ENCODE measurements at places on chromosomes 6 and 20. TPM values are rescaled to one million over a fixed set of nuclear protein-coding genes. Genes with fewer than 3 reads are reported as not detected.
A peak's percentile ranks its signal among the peaks of the same experiment; 100 is the strongest.

LST1 gene
- total RNA-seq, result not detected

LCA5 gene
- 9.2 TPM for total RNA-seq

MPIG6B gene
- 0.33 TPM for total RNA-seq

SGK2 gene
- 9.9 TPM for total RNA-seq

PLCB1 gene
- 35.4 TPM for total RNA-seq

GRCh38 chr6:88920774-88921733 is 42.4 kb downstream of the RNGTT start:
- peaks cover 14% of the 10 kb centered on the region for H3K36me3 ChIP-seq
- no peak for DNase-seq
- H3K4me1 ChIP-seq, result peaks cover 6% of the 10 kb centered on the region
- H3K4me3 ChIP-seq, result no peak overlapping the region

- peaks cover 50% of the 10 kb centered on the region for H3K27me3 ChIP-seq
- H3K4me1 ChIP-seq, result no peaks in the 10 kb centered on the region
- DNase-seq, result no peak
- no peak overlapping the region for H3K4me3 ChIP-seq
- no peak overlapping the region for H3K27ac ChIP-seq
These were observed 40.4 kb upstream of the BPIFA2 start for GRCh38 chr20:33127422-33128097.

- no peaks in the 10 kb centered on the region for H3K4me1 ChIP-seq
- H3K4me3 ChIP-seq, result no peak overlapping the region
- no peak for DNase-seq
- no peaks in the 10 kb centered on the region for H3K27me3 ChIP-seq
- H3K27ac ChIP-seq, result no peak overlapping the region
These were observed 9.6 kb upstream of the SPDEF start for GRCh38 chr6:34565722-34566137.

DNA sequence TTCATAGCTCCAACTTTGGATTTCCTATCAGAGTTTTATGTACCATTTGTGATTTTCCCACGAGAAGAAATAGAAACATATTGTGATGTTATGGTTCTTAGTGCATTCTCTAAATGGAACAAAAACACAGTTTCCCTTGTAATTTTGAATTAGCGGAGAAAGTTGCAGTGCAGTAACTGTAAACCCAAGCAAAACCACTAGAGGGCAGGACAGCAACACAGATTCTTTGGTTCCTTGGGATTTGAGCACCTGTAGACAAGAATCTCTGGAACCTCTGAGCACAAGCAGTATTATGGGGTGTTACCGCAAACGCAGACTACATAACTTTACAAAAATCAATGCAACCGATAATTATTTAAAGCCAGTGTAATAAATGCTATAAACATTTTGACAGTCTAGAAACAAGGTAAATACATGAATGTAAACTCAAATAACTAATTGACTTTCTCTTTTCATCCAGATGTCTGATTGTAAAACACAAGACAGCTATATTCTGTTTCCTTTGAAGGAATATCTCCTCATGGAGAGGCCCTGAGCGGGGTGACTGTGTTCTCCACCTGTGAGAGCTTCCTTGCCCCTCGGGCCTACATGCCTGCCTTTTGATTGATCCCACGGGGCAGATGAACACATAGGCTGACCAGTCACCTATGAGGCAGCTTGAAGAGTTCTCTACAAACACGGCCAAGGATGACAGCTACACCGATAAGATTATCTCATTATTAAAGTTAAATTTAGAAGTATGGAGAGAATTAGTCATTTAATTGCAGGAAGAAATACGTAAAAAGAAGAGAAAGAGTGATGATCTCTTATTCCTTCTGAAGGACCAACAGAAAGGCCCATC is 67.5 kb upstream of the COL21A1 start:
- no peak overlapping the region for H3K27ac ChIP-seq
- H3K27me3 ChIP-seq, result peaks cover 21% of the 10 kb centered on the region
- H3K36me3 ChIP-seq, result no peaks in the 10 kb centered on the region
- no peak for DNase-seq
- no peaks in the 10 kb centered on the region for H3K4me1 ChIP-seq
- no peak overlapping the region for H3K4me3 ChIP-seq

GRCh38 chr6:37988127-37988526 is 168.6 kb downstream of the ZFAND3 start:
- peak overlapping the region; percentile 24 for H3K27ac ChIP-seq
- DNase-seq, result no peak
- peaks cover 39% of the 10 kb centered on the region for H3K4me1 ChIP-seq
- H3K4me3 ChIP-seq, result no peak overlapping the region
- no peaks in the 10 kb centered on the region for H3K36me3 ChIP-seq
- no peaks in the 10 kb centered on the region for H3K27me3 ChIP-seq

- H3K27ac ChIP-seq, result no peak overlapping the region
- H3K27me3 ChIP-seq, result peaks cover 20% of the 10 kb centered on the region
- no peak overlapping the region for H3K4me3 ChIP-seq
- peaks cover 5% of the 10 kb centered on the region for H3K4me1 ChIP-seq
These were observed 24.2 kb downstream of the PRDM1 start for GRCh38 chr6:106110164-106110826.

GRCh38 chr6:166687879-166688205 is 60.8 kb upstream of the RPS6KA2 start:
- peaks cover 14% of the 10 kb centered on the region for H3K4me1 ChIP-seq
- no peaks in the 10 kb centered on the region for H3K36me3 ChIP-seq
- H3K27ac ChIP-seq, result no peak overlapping the region
- peaks cover 17% of the 10 kb centered on the region for H3K27me3 ChIP-seq

DNA sequence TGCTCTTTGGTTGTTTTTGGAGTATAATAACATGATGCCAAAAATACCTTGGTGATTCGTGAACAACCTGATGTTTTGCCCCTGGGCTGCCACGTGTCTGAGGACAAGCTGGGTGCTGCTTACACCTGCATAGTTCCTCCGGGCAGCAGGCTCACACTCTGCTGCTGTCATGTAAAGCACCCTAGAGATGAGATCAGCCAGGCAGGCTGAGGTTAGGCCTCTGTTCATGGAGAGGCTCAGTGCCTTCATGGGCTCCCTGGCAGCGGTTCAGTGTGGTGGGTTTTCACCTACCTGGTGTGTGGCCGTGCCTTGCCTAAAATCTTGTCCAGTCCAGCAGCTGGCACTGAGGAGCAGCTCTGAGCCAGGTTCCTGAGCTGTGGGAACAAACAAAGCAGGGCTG is 60.1 kb upstream of the TAGAP start:
- H3K36me3 ChIP-seq, result no peaks in the 10 kb centered on the region
- no peak for DNase-seq
- no peaks in the 10 kb centered on the region for H3K27me3 ChIP-seq
- H3K4me1 ChIP-seq, result peaks cover 12% of the 10 kb centered on the region

- H3K4me1 ChIP-seq, result peaks cover 48% of the 10 kb centered on the region
- no peaks in the 10 kb centered on the region for H3K36me3 ChIP-seq
- no peak within 1 kb of the TSS for H3K4me3 ChIP-seq
- no peaks in the 10 kb centered on the region for H3K27me3 ChIP-seq
These were observed at the start of gene SYTL3 for GRCh38 chr6:158649289-158650143. Gene SYTL3 (plus strand): TSS chr6:158650054. CDS start chr6:158663269, 13,215 bp downstream.

- DNase-seq, result no peak
- H3K4me1 ChIP-seq, result peaks cover 3% of the 10 kb centered on the region
These were observed 104.6 kb downstream of the DTD1 start for GRCh38 chr20:18692447-18692846.

- H3K4me3 ChIP-seq, result no peak overlapping the region
- H3K27me3 ChIP-seq, result peaks cover 93% of the 10 kb centered on the region
- H3K36me3 ChIP-seq, result no peaks in the 10 kb centered on the region
- H3K27ac ChIP-seq, result no peak overlapping the region
- DNase-seq, result no peak
- H3K4me1 ChIP-seq, result no peaks in the 10 kb centered on the region
These were observed 11.0 kb upstream of the FOXF2 start for GRCh38 chr6:1378065-1379016.

Data from mesothelial cell of epicardium (in vitro differentiated cells).